Hindlimb muscle (tissue), 1 donor: ENCODE measurements at places on chromosomes 4 and X. TPM values are rescaled to one million over a fixed set of nuclear protein-coding genes. Genes with fewer than 3 reads are reported as not detected.

OPHN1 gene
- polyA plus RNA-seq: 16.6 TPM

UGT2B11 gene
- not detected for polyA plus RNA-seq

PCDH7 gene
- polyA plus RNA-seq: 34.1 TPM

VCX3B gene
- not detected for polyA plus RNA-seq

INTS6L gene
- 8.7 TPM for polyA plus RNA-seq

GRCh38 chr4:88747351-88747750 lies 49.7 kb upstream of the NAP1L5 start:
- no peak for DNase-seq

- DNase-seq: no peak
Observed at GRCh38 chrX:11374570-11374969, 81.4 kb downstream of the AMELX start.

DNA sequence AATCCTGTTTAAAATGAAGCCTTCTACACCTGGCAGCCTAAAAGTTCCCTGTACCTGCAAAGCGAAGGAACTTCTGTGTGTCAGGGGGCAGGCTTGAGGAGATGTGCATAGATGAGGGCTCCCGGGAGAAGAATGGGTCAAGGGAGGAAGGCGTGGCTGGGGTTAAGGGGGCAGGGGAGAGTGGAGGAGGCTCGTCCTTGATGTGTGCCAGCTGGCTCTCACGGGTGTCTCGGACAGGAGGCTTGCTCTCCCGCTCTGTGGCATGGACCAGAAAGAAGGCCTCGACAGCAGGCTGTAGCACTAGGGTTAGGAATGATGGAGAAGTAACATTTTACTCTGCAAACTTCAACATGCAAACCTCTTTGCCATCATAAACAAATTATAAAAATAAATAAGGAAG lies 104.6 kb upstream of the HSD17B10 start:
- DNase-seq: no peak

GRCh38 chrX:150731795-150732194 lies 38.6 kb downstream of the MTMR1 start:
- DNase-seq: no peak

DNA sequence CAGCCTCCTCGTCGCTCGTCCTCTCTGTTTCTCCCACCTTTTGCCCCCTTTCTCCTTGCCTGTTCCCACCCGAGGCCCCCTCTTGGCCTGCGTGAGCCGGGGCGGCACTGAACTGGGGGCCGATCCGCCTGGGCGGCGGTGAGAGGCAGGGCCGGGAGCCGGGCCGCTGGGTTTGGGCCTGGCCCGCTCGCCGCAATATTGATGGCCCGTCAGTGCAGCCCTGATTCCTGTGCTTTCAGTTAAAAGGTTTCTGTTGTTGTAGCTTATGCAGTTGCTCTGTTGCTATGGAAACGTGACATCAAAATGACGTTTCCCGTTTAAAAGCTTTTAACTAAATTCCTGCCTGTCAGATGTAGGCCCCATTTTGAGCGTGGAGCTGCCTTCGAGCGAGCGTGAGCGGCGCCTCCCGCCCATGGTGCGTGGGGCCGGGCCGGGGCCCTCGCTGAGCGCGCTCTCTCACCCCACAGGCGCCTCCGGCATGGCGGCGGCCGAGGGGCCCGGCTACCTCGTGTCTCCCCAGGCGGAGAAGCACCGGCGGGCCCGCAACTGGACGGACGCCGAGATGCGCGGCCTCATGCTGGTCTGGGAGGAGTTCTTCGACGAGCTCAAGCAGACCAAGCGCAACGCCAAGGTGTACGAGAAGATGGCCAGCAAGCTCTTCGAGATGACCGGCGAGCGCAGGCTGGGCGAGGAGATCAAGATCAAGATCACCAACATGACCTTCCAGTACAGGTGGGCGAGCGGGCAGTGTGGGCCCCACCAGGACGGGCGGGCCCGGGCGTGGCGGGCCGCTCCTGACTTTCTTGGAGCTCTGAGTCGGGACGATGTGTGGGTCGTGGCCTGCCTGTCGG lies at the start of gene MSANTD1:
TSS of gene MSANTD1 (plus strand) at position 349 of the 851 bp plus-strand sequence. CDS start at position 413, 64 bp downstream.
- DNase-seq: peak; percentile 49

DNA sequence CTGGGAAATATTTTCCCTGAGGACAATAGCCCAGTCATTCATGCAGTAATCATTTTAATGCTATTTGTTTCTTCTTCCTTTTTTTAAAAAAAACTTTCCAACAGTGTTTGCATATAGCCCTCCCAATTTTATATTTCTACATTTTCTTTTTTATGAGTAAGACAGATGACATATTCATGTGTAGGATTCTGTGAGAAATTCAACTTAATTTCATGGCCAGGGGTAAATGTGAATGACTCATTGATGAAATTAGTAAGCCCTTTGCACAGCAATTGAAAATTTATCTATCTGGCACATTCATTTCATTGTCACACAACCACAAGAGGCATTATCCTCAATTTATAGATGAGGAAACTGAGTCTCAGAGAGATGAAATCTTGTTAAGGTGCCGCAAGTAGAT lies 13.7 kb upstream of the SMIM20 start:
- no peak for DNase-seq

GRCh38 chr4:102574317-102574716 lies 73.2 kb downstream of the NFKB1 start:
- no peak for DNase-seq

- no peak for DNase-seq
Observed at GRCh38 chr4:181538431-181538830, 704.8 kb upstream of the TENM3 start.

- no peak for DNase-seq
Observed at GRCh38 chr4:95410387-95410977, 138.3 kb downstream of the UNC5C start.

DNA sequence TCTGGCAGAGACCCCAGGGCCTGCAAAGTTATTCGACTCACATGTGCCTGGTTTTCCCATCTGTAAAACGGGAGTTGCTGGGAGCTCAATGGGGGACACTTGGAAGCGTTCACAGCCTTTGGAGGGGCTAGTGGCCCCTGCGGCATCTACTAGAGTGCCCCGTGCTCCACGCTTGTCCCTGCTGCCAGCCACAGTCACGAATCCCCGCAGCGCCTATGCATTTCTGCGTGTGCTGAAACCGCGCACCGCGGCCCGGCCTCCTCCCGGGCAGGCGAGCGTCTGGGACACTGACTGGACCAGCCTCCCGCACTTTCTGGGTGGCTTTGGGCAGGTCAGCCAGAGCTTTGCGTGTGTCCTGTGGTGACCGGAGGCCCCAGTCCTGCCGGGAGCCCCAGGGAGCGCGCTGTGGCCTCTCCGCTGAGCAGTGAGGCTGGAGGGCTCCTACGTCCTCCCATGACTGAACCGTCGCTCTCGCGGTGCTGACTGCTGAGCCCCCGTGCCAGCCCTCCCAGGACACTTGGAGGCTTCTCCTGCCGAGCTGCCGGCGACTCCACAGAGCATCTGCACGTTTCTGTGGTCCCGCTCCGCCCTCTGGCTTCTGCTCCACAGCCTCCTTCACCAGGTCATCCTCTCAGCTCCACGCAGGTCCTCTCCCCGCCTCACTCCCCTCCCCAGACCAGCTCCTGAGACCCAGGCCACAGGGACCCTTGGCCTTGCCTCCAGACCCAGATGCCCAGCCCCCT lies 36.3 kb downstream of the PIGG start:
- no peak for DNase-seq

DNA sequence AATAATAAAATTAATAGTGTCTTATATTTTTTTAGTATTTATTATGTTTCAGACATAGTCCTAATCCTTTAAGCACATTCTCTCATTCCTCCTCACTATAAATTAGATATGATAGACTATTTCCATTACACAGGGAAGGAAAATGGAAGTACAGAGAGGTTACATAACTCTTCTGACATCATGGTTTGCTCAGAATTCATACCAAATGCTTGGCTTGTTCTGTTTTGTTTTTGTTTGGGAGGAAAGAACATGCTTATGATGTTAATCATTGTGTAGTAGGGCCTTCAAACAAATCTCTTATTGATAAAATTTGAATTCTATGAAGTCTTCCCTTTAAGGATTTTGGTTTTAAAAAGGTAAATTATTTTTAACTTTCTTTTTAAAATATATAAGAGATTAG lies 59.5 kb downstream of the RXFP1 start:
- no peak for DNase-seq

DNA sequence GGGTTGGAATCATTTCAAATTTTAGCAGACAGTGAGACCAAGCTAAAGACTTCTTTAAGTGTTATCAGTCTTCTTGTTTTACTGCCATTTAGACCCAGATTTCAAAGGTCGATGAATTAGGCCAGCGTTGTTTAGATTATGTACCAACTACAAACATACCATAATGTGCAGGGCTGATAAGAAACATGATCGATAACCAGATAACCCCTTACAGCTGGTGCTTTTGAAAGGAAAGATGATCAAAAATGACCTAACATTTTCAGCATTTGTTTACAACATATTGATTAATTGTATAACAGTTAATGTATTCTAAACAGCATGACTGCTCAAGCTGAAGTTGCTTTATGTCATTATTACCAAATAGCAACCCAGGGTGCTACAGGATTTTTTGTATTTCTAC lies 400.4 kb upstream of the FAM241A start:
- DNase-seq: no peak

DNA sequence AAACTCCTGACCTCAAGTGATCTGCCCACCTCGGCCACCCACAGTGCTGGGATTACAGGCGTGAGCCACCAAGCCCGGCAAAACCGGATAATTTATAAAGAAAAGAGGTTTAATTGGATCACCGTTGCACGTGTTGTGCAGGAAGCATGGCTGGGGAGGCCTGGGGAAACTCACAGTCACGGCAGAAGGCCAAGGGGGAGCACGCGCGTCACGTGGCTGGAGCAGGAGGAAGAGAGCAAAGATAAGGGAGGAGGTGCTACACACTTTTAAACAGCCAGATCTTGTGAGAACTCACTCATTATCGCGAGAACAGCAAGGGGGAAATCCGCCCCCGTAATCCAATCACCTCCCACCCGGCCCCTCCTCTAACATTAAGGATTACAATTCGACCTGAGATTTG lies 177.9 kb upstream of the TENM3 start:
- no peak for DNase-seq

DNA sequence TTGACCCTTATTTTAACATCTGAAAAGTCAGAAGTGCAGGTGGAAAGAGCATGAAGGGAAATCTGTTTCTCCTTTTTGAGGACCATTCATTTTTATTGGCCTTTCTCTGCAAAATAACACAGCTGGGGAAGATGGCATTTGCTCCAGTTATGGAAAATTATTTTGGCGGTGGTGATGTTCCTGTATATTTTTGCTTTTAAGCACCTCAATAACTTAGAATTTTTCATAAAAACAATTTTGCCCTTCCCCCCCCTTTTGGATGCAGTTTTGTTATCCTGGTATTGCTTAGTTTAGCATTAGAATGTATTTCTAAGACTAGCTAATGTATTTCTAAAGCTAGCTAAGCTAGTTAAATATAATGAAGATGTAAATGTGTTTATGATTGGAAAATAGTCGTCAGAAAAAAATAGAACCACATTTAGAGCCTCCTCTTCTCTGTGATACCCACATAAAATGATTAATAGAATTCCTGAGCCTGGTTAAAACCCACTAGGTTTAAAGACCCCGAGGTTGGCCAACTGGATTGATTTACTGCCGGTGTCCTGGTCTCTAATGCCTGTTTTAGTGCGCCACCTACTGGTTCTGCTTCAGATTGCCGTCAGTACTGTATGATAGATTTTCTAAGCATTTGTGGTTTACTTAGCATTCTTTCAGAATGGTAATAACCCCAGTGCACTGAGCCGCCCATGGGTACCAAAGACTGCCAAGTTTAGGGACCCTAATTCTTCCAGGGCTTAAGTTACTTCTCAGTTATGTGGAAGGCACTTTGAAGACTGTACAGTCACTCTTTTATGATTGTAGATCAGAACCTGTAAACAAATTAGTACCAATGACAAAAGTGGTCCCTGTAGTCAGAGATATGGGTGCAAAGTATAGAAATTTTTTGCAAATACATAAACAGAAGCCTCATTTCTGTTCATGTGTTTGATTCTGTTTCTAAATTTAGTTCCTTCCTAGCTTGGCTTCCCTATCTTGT lies 11.4 kb downstream of the KLF3 start:
- DNase-seq: peak; percentile 86

GRCh38 chr4:117420948-117421347 lies 335.6 kb upstream of the TRAM1L1 start:
- no peak for DNase-seq

GRCh38 chr4:120844528-120844921 lies 78.0 kb downstream of the PRDM5 start:
- no peak for DNase-seq

DNA sequence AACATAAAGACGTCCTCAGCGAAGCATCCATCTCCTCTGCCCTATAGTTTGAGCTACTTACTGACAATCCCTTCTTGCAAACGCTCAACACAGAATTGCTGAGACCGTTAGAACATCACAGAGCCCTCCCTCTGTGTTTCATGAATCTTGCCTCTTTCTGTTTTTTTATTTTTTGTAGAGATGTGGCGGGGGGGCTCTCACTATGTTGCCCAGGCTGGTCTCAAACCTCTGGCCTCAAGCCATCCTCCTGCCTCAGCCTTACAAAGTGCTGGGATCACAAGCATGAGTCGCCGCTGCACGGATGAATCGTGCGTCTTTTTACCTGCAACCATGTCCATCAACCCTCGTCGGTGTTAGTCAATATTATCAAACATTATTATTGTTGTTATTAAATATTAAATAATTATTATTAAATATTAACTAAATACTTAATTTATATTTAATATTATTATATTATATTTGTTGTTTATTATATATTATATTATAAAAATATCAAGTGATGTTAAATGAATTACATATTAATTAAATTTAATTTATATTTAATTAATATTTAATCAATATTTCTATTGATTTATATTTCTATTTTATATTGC lies 200.7 kb downstream of the CRLF2 start:
- DNase-seq: no peak

- DNase-seq: no peak
Observed at GRCh38 chr4:71639380-71639779, 144.5 kb downstream of the GC start.

DNA sequence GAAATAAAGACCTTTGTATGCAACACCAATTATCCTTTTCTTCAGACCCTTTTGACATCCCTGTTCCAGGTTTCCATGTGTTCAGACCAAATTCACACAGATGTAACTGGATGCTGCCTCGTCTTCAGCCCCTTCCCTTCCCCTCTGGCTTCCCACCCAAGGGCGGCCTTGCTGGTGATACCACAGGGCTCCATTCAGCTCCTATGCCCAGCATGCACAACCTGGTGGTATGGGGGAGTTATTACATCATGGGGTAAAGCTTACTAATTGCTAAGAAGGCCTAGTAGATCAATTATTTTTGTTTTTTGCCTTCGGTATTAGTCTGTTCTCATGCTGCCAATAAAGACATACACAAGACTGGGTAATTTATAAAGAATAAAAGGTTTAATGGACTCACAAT lies 317.0 kb upstream of the CXXC4 start:
- no peak for DNase-seq

DNA sequence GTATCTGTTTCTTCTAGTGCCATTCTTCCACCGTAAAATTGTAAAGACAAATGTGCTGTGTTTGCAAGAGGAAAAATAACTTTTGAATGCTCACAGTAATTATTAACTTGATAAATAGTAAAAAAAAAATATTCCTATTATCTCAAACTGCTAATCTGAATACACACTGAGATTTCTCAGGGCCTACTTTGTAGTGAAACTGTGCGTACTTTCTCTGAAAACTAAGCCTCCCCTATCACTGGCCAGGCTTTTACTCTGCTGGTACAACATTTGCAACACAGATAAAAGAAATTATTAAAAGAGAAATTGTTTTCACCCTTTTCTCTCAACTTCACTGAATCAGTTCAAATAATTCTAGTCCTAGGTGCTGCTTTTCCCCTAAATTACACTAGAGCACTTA lies 137.3 kb downstream of the PRDM5 start:
- no peak for DNase-seq
